ENCODE measurements at places on chromosomes 3 and 15.

DNA sequence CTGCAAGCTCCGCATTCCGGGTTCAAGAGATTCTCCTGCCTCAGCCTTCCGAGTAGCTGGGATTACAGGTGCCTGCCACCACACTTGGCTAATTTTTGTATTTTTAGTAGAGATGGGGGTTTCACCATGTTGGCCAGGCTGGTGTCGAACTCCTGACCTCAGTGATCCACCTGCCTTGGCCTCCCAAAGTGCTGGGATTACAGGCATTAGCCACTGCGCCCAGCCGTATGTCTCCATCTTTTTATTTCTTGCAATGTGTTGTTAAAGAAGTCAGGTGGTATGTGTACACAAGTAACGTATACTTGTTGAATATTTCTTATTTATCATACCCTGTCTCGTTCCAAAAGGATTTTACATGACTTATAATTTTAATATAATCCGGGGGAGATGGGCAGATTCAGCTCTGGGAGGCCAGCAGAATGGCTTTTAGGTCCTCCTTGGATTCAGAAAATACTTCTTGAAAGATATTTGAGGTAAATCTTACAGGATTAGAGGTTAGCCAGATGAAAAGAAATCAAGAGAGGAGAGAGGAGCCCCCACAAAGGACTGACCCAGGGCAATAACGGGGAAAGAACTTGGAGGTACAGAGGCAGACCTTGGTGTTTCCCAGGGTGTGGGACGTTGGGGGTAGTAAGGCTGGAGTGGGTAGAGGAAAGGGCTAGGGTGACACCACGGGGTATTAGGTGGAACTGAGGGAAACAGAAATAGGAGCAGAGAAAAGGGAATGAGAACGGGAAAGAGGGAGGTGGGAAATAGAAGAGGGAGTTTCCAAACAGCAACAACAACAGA lies 27.2 kb upstream of the MUC20 start:
- no peak for DNase-seq

DNA sequence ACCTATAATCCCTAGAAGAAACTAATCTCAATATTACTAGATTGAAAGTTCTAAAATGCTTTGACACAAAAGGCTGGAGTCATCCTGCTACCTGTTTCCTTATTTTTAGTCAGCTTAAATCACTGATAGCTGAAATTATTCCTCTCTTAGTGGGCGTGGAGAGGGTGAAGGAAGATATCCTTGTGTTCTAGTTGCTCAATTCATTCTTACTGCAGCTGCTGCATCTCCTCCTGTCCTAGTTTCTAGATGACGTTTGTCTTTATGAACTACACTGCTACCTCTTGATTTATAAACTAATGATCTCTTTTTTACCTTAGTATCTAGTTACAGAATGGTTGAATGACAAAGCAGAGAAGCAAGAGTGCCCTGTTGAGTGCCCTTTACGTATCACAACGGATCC lies 50.7 kb downstream of the SETD5 start:
- no peak for DNase-seq

DNA sequence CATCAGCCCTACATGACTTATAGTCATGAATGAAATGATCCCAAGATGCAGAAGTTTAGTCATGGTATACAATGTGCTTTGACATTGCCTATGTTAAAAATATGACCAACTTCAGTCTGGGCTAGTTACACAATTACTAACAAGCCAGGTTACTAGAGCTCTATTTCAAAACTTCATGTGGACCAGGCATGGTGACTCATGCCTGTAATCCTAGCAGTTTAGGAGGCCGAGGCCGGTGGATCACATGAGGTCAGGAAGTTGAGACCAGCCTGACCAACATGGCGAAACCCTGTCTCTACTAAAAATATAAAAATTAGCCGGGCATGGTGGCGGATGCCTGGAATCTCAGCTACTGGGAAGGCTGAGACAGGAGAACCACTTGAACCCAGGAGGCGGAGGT lies 613.0 kb downstream of the CADM2 start:
- DNase-seq: no peak

DNA sequence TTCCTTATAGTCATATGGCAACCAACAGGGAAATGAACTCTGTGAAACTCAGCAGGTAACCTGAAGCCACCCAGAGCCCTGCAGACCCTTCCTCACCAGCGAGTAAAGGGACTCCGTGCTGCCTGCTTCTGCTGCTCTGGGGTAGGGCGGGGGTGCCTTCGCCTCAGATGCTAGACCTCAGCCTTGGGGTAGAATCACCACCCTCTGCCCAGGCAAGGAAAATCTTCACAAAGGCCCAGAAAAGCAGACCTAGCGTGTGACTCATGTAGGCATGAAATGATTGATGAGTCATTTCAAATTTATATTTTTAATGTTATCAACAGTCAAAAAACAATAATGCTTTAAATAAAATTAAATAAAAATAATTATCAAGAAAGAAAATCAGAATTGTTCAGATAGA lies 6.6 kb downstream of the STIMATE start:
- DNase-seq: no peak

- DNase-seq: no peak
Measured at GRCh38 chr3:125000661-125001060, 55.1 kb downstream of the HEG1 start.

DNA sequence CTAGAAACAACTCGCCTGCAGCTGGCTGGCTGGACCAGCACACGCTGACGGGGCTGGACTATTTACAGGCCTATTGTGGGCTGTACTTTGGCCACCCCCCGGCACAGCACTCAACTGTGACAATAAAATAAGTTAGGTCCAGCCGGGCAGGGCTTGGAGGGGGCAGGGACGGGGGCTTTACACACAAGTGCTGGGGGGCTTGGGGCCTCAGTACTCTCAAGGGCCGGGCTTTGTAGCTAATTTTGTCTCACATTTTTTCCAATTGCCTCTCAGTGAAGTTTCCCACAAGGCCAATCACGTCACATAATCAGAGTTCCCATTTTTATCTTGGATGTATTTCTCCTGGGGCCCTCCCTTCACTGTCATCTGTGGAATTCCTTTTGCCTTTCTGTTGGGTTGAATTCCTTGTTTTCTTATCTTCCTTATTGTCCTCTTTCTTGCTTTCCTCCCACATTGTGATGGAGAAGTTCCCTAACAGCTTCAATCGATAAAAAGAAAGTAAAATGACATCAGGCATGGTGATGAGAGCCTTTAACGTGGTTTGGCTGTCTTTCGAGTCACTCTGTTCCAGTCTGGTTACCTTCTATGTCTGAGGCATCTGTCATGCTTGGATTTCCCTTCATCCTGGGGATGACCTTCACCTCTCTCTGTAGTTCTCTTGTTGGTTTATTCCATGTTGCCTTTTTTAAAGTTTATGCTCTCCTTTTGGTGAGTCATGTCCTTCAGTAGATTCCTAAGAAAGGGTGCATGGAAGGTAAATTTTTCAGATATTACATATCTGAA lies 44.1 kb upstream of the CMTM7 start:
- DNase-seq: no peak

GRCh38 chr3:131216801-131217200 lies 164.8 kb upstream of the NUDT16 start:
- peak; percentile 3 for DNase-seq

DNA sequence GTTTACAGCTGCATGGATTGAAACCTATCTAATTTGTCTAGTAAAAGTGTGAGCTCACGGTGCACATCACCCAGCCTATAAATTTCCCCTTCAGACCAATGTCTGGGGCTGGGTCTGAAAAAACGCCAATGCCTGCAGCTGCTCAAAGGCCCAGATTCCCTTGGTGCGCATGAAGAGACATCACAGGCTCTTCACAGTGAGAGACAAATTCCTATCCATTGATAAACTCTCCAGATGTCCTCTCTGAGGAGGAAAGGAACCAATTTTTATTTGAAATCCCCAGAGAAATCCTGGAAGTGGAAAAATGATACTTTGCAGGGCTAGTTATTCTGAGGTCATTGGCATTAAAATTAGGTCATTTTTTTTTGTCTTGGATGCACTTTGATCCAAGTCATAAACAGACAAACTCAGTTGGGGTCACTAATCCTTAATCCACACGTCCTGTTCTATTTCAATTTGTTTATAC lies 360.5 kb downstream of the EPHA3 start:
- no peak for DNase-seq

GRCh38 chr3:177424521-177424920 lies 227.2 kb upstream of the TBL1XR1 start:
- DNase-seq: no peak

- DNase-seq: no peak
Measured at GRCh38 chr3:106552351-106553043, 683.7 kb upstream of the CBLB start.

- no peak for DNase-seq
Measured at GRCh38 chr3:81728766-81729544, 32.5 kb downstream of the GBE1 start.

GRCh38 chr3:20254268-20255117 lies 68.5 kb upstream of the SGO1 start:
- no peak for DNase-seq

Data from head of caudate nucleus (tissue), 42 donors.